ENCODE measurements at places on chromosomes 6 and 20.

- DNase-seq = no peak
Measured at GRCh38 chr6:48031711-48032110, 79.3 kb downstream of the PTCHD4 start.

GRCh38 chr6:100998111-100998510, 117.0 kb upstream of the ASCC3 start:
- DNase-seq = peak; percentile 69

GRCh38 chr20:1469925-1470571, 3.4 kb upstream of the NSFL1C start:
- DNase-seq = peak; percentile 100

DNA sequence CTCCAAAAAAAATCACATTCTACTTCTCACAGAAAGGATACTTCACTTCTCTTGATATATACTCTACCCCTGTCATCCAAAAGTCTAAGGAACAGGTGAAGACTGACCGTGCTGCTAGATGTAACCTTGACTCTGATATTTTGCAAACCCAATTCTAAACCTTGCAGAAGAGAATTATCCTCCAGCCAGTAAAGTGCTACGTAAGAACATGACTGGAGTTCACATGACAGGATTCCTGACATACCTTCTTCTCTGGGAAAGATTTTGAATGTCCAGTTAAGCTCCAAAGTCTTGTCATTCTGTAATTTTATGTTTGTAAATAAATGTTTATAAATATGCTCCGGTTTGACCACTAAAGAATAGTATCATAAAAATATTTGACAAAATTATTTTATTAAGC, 35.8 kb downstream of the BTBD9 start:
- DNase-seq = no peak

GRCh38 chr6:6753301-6753700, 164.8 kb downstream of the LY86 start:
- no peak for DNase-seq

- DNase-seq = no peak
Measured at GRCh38 chr6:135876058-135876457, 24.6 kb downstream of the PDE7B start.

DNA sequence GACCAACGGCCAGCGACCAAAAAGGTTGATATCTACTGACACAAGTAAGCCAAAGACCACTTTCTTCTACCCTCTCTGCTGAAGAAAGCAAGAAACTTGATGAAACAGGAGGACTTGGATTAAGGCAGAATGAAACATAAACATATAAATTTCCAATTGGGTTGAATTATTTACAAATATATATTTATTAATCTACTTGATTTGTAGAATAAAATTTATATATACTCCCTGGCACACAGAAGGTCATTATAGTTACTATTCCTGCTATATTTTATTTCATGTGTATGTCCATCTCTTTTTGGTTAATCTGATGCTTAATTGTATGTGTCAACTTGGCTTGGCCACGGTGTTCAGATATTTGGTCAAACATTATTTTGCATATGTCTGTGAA, 4.2 kb upstream of the ADGRG6 start:
- no peak for DNase-seq

DNA sequence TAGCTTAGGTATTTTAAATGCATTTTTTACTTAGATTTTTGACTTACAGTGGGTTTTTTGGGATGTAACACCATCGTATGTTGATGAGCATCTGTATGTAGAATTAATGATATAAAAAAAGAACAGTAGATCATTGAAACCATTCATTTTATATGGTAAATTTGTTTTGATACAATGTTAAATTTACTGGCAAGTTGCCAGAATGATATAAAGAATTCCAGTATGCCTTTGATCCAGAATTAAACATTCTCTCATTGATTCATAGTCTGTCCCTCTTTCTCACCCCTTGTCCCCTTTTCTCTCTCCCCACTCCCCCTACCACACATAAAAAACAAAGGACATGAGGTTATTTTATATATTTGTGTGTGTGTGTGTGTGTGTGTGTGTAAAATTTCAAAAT, 45.3 kb downstream of the VTA1 start:
- no peak for DNase-seq

GRCh38 chr6:126550323-126550722, 210.4 kb downstream of the CENPW start:
- no peak for DNase-seq

DNA sequence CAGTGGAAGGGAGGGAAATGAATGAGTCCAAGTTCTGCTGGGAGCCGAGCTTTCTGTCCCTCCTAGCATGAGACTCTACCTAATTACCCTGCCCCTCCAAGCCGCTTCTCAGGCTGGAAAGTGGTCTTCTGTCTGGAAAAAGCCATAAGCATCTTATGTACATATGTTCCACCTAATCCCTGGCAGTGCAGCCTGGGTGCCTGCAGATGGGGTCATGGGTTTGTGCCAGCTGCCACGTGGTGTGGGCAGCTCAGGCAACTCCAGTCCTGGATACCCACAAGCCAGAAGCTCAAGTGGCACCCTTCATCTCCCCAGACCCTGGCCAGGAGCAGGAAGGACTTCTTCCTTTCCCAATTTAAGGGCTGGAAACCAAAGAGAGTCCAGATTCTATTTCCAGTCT, 253.1 kb downstream of the LY86 start:
- no peak for DNase-seq

- DNase-seq = peak; percentile 24
Measured at GRCh38 chr6:155313602-155314091, 637 bp downstream of the TFB1M start.

- DNase-seq = peak; percentile 71
Measured at GRCh38 chr6:108294727-108295625, at the start of gene AFG1L. Gene AFG1L (plus strand): TSS chr6:108295054. CDS start chr6:108295080, 26 bp downstream.

GRCh38 chr6:187210-187861, 105.0 kb upstream of the DUSP22 start:
- no peak for DNase-seq

DNA sequence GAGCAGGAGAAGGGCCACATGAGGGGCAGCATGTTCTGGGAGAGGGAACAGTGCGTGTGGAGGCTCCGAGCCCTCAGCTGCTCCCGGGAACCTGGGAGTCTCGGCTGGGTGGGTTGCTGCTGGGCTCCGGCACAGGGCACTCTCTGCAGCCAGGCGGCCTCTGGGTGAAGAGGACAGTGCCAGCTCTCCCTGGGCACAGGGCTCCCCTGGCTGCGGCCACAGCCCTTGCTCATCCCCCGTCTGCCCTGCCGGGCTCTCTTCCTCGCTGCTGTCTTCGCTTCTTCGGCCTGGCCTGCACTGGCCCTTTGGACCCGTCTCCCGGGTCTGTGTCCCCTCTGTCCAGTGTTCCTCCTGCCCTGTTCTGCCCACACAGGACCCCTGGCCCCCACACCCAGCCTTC, 48.2 kb downstream of the CDH4 start:
- no peak for DNase-seq

DNA sequence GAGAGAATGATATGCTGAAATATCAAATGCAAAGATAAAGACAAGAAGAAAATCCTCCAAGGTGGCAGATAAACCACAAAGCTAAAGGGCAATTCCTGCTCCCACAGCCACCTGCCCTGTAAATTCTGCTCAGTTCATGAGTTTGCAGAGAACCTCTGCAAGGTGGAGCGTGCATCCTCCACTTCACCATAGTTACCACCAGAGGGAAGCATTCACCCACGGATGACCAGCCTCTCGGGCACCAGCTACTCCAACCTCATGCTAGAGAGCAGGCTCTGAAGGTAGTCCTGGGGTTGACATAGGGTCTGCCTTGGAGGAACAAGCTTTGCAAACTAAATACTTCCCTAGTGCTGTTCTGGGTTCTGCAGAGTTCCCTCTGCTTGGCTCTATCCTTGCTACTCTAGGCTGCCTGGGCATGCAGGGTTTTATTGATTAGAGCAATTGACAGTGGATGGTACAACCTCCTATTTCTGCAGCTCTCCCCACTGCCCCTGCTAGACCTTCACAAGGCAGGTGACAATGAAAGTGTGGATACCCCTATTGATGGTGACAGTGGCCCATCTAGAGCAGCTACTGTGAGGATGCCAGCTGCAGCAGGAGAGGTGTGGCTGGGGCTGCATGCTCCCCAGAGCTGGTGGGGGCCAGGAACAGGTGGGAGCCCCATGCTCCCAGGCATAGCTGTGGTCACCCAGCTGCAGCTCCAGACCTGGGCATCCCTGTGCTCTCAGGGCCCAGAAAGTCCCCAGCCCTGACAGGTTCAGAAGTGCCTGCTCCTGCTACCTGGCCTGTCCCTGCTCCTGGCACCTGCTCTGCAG, 51.1 kb downstream of the GGTLC1 start:
- DNase-seq = peak; percentile 86

- DNase-seq = no peak
Measured at GRCh38 chr6:44828780-44829179, 441.3 kb downstream of the CDC5L start.

- peak; percentile 7 for DNase-seq
Measured at GRCh38 chr6:170265655-170266054, 25.2 kb downstream of the DLL1 start.

GRCh38 chr6:57207141-57207540, 15.0 kb downstream of the RAB23 start:
- no peak for DNase-seq

GRCh38 chr20:34375977-34376430, 12.9 kb downstream of the ITCH start:
- no peak for DNase-seq

GRCh38 chr6:80210618-80211017, 104.1 kb downstream of the BCKDHB start:
- no peak for DNase-seq

- no peak for DNase-seq
Measured at GRCh38 chr20:50048420-50049166, 64.4 kb downstream of the UBE2V1 start.

- DNase-seq = no peak
Measured at GRCh38 chr6:127510876-127511275, 8.3 kb downstream of the MTCL3 start.

DNA sequence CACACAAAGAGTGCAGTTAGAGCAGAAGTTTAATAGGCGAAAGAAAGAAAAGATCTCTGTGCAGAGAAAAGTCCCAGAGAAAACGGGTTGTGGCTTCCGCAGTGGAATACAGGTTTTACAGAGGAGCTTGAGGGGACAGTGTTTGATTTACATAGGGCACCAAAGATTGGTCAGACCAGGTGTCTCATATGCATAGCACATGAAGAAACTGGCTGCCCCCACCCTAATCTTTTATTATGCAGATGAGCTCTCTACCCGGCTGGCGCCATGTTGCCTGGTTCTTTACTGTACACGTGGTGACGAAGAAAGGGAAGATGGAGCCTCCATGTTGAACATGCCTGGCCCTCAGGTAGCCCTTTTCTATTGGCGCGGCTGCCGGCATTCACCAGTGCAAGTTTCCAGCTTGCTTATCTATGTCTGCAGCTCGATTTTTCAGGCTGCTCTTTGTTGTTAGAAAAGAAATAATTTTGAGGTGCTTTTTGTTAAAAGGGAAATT, 47.4 kb downstream of the SLC35B3 start:
- DNase-seq = no peak

DNA sequence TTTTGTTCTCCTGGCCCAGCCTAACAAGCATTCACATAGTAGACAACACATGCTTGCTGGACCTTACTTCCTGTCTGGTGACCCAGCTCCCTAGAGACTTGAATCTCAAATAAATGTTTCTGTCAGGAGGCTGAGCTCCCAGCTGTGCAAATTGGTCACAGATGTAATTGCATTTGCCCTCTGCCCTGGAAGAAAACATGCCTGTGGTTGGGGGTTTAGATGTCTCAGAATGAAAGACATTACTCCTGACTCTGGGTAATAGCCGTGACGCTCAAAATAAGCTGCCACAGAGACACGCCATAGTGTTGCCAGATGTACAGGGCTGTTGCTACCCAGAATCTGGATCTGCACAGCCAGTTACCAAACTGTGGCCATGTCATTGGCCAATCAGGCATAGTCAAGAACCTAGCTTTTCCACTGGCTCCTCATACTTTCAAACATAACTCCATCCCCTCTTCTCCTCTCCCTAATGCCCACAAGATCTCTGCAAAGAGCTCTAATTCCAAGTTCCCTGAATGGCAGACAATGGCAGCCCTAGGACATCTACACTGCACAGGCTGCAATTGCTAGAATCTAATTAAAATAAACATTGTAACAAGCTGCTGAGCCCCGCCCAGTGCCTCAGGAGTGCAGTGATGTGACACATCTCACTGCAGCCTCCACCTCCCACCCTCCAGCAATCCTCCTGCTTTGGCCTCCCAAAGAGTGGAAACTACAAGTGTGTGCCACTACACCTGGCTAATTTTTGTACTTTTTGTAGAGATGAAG, 32.8 kb upstream of the GMPR start:
- no peak for DNase-seq

- DNase-seq = no peak
Measured at GRCh38 chr20:21356386-21356785, 40.9 kb downstream of the NKX2-4 start.

GRCh38 chr6:48048451-48049146, 62.4 kb downstream of the PTCHD4 start:
- DNase-seq = no peak
